RCC 7860 (cell line): ENCODE measurements at places on chromosomes 7 and 10.

DNA sequence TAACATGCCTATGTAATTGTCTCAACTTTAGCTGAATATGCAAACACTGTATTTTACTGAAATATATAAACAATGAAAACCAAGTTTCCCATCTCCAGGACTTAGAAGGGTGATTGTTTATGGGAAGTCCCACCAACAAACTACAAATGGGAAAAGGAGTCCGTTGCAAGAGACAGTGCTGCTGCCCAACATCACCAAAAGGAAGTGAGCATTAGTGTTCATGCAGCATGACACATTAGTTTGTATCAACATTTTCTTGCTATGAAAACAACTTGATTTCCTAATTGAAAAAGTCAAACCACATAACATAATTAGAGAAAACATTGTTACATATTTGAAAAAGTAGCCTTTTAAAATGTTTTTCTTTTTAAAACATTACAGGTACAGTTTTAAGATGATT, 138.5 kb downstream of the ZNF438 start:
- no peak for DNase-seq

- no peak for DNase-seq
Observed at GRCh38 chr7:79199266-79199665, 254.2 kb downstream of the MAGI2 start.

DNA sequence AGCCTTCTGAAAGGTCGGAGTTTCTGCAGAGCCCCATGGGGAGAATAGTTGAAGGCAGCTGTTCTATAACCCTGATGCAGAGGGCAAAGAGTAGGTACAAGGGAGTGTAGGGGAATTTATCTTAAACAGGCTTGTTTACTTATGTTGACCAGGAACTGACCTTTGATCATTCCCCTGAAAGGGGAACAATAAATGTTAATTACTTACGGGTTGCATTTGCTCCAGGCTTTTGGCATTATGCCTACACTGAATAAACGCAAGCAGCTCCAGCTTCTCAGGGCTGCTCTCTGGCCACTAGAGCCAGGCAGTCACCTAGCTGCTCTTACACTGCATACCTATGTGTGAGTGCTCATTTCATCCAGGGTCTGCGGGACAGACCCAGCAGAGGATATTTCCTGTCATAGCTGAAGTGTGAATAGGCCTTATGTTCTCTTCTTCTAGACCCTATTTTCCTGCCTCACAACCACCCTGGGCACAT, 26.9 kb upstream of the ABCA13 start:
- DNase-seq = no peak

DNA sequence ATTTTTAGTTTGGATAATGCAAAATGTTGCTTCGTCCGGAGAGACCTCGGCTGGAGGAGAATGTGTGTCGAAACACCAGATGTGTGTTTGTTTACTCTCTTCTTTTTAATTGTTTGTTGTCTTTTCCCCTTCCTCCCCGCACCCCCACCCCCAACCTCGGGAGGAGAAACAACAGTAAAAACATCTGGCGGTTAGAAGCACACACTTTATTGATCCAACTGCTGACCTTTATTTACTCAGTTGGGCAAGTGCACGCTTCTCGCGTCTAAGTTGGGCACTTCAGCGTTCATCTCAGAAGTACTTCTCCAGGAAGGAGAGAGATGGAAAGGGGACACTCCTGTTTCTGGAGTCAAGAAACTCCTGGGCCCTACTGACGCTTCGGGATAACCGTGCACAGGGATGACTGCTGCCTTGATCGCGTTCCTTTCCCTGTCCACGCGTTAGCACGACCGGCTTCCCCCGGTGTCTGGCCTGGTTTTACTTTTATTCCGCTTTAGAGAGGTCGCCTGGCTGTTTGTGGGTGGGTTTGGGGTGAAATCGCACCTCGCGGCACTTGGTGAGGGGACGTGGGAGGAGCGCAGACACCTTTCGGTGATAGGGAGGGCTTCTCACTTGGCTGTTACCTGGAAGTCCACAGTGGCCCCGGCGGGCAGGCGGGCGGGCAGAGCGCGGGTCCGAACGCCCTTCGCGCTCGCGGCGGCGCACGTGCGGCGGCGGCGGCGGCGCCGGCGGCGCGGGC, 168.3 kb upstream of the PPP1R3A start:
- DNase-seq = no peak

DNA sequence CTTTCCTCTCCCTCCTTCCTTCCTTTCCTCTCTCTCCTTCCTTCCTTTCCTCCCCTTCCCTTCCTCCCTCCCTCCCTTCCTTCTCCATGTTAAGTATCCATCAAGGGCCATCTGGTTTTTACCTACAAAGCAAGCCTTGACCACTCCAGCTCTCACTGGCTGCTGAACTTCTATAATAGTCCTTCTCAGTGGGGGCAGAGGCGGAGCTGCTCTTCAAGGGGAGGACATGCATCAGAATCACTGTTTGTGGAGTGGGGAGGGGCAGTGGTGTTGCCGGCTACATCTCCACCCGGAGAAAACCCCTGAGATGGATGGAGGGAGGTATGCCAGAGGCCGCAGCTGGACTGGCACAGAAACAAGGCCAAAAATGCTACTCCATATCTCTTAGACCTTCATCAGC, 25.9 kb downstream of the LAMB1 start:
- DNase-seq = no peak

GRCh38 chr10:5545426-5545777, 20.6 kb downstream of the CALML3 start:
- DNase-seq = no peak

DNA sequence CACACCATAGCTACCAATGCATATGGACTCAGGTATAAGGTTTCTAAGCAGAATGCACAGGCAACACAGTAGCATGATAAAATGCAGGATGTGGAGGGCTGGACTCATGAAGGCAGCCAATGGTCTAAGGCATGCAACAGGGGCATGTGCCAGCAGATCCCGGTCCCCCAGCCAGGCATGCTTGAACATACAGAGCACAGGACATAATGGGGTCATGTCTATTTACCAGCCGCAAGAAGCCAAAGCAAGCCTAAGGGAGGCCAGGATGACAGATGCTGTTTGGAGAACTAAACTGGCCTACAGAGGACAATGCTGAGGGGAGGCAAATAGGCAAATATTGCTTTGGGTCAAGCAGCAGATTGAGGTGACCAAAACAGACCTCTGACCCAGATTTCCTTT, 60.0 kb upstream of the PDLIM1 start:
- no peak for DNase-seq

- no peak for DNase-seq
Observed at GRCh38 chr7:149879271-149879743, 5.5 kb downstream of the ATP6V0E2 start.

- DNase-seq = no peak
Observed at GRCh38 chr7:78253850-78254725, 455.5 kb downstream of the PHTF2 start.

- peak; percentile 33 for DNase-seq
Observed at GRCh38 chr10:13417459-13418126, 69.5 kb upstream of the SEPHS1 start.

DNA sequence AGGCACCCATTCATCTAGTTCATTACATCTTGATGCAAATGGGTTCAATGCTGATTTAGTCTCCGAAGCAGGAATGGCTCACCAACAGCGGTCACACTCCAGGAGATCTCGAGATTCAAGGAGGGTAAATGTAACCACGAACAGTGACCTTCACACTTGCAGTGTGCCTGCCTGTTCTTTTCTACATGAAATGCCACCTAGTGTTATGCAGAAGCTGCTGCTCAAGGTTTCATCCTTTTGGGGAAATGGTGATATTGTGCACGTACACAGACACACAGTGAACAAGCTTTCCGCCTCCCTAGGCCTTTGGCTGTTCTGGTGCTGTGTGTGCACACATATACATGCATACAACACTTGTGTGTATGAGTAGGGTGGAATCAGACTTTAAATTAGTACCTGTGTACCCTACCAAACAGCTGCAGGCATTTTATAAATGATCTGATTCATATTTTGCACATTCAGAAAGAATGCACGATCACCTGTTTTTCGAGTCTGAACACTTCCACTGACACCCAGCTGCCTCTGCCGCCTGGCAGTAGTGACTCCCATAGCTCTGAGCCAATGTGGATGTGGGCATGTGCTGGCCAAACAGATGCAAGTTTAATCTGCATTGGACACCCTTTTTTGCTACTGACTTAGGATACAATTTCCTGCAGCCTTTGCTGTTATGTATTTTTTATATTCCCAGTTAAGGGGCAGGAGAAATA, 100.5 kb downstream of the TACC2 start:
- DNase-seq = no peak

GRCh38 chr10:46323176-46323575, 36.4 kb downstream of the ANTXRL start:
- DNase-seq = no peak

- no peak for DNase-seq
Observed at GRCh38 chr7:30908681-30909080, 3.0 kb upstream of the AQP1 start.

GRCh38 chr7:132137681-132138080, 438.6 kb downstream of the PLXNA4 start:
- DNase-seq = no peak

- DNase-seq = no peak
Observed at GRCh38 chr7:4308205-4308590, 373.9 kb upstream of the FOXK1 start.

DNA sequence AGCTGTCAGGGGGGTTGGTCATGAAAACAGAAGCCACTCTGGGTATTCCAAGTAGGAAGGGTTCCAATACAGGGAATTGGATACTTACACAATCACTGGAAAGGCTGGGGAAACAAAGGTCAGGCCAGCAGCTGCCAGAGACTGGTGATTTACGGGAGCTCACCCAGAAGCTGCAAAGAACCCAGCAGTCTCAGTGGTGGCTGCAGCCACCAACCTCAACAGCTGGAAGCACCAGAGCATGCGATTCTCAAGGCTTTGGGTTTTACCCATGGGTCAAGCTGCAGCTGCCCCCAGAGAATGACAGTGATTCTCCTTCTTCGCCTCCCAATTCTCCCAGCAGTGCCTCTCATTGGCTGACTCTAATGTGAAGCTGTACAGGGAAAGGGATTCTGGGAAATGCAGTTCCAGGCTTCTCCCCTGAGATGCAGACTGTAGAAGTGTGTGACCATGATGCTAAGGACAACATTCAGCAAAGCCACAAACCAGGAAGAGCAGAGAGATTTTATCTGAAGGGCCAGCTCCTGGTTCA, 107.2 kb upstream of the TCF7L2 start:
- DNase-seq = no peak

- DNase-seq = no peak
Observed at GRCh38 chr7:73779517-73779916, 9.4 kb upstream of the CLDN3 start.

DNA sequence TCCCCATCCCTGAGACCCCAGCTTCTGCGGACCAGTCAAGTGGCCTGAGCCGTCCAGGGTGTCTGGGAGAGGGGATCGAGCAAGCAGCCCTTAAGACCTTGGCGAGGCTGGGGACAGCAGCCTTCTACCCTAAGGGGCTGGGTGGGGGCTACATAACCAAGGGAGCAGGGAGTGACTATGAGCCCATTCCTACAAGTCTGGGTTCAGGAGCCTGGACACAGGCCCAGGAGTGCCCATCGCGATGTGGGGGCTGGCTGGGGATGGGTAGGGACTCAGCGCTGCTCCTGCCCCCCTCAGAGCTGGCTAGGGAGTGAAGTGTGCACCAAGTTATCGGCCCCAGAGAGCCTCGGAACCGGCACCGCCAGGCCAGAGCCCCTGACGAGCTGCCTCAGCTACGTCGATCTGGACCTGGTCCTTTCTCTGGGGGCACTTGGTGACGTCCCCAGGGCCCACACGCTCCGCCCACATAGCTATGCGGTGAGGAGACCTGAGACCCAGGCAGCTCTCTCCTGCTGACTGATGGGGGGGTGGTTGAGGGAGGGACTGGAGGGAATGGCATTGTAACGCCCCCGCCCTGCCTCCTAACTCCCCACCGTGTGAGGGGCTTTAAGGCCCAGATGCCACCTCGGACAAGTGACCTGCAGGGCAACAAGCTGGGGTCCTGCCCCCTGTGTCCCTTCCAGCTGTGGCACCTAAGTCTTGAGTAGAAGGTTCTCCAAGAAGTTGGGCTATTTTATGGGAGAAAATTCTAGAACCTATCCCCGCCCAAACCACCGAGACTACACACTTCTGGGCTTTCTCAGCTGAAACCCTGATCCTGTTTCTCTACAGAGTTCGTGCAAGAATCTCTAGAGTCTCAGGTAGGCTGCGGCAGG, 2.5 kb downstream of the SAP25 start:
- no peak for DNase-seq

- peak; percentile 61 for DNase-seq
Observed at GRCh38 chr7:48421357-48421756, 250.1 kb downstream of the ABCA13 start.

- no peak for DNase-seq
Observed at GRCh38 chr10:132888898-132889490, 53.4 kb downstream of the CFAP46 start.

GRCh38 chr7:99831595-99831994, 3.8 kb downstream of the CYP3A43 start:
- DNase-seq = no peak

DNA sequence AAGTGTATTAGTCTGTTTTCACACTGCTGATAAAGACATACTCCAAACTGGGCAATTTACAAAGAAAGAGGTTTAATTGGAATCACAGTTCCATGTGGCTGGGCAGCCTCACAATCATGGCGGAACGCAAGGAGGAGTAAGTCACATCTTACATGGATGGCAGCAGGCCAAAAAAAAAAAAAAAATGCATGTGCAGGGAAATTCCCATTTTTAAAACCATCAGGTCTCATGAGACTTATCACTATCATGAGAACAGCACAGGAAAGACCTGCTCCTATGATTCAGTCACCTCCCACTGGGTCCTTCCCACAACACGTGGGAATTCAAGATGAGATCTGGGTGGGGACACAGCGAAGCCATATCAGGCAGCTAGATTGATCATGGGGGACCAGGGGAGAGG, 136.8 kb downstream of the EXOC4 start:
- DNase-seq = no peak

DNA sequence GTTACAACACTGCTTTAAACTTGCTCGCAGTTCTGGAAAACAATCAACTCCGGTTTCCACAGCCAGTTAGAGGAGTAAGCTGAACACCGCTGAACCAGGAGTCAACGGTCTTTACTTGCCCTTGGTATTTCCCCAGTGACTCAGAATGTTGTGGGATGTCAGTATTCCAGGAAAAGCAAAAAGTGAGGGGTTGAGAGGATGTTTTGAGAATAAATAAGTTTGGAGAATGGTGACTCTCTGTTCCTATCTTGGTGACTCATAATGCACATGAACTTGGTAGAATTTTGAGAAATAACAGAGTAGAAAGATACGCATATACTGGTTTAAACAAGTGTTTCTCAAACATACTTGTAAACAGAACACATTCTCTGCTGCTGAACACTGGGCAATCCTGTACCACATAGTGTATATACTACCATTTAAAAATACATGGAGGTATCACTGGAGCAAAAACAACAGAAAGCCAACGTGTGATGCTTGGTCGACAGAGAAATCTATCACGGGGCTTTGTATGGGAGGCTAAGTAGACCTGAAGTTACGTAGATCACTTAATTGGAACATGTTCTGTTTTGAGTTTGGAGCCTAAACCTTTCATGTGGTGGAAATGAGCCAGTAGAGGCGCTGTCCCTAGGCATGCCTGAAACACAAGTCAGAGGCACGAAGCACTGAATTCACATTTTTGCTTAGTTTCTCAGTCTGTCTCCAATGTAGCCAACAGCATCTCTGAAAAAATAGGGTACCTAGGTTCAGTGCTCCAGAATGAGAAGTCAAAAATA, 534.3 kb downstream of the PARD3 start:
- peak; percentile 69 for DNase-seq

- DNase-seq = no peak
Observed at GRCh38 chr7:102178410-102178809, 108.3 kb upstream of the SH2B2 start.
